ENCODE measurements at places on chromosomes 3 and 15.

GRCh38 chr3:36257158-36257852 lies 123.0 kb upstream of the STAC start:
- DNase-seq: no peak

DNA sequence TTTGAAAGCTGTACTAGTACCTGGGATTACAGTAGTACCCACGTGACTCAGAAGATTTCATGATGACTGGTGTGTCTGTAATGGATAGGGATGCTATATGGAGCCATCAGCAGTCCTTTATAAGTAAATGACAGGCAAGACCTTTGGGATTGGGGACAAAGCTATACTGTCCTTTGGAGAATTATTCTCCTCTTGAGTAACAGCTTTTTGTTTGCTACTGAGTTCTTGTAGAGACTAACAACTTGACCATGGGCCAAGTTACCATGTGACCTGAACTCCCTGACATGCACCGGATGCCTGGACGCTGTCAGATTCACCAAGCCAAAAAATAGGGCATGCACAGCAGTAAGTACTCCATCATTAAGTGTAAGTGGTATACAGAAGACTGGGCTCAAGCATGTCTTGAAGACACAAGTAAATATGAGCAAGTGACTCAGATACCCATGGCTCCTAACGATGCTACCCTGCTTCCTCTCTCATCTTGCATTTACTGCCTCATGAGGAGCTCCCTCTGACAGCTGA lies 12.9 kb downstream of the SEC11A start:
- no peak for DNase-seq

- no peak for DNase-seq
Observed at GRCh38 chr15:34729056-34729455, 25.7 kb downstream of the GJD2 start.

DNA sequence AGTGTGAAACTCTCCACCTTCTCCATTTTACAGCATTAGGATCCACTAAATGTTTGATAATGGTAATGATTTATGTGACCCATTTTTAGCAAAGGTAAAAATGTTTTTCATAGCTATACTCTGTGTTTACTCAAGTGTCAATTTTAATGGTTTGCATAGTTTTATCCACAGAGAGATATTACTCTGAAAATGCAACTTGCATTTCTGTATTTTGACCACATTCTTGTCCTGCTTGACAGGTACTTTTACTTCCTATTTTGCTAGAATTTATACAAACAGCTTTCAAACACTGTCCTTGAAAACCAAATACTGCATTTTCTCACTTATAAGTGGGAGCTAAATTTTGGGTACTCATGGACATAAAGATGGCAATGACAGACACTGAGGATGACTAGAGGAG lies 62.9 kb downstream of the SERPINI1 start:
- no peak for DNase-seq

- no peak for DNase-seq
Observed at GRCh38 chr3:30630238-30631030, 24.0 kb downstream of the TGFBR2 start.

GRCh38 chr3:195005251-195005620 lies 265.7 kb downstream of the XXYLT1 start:
- DNase-seq: no peak

DNA sequence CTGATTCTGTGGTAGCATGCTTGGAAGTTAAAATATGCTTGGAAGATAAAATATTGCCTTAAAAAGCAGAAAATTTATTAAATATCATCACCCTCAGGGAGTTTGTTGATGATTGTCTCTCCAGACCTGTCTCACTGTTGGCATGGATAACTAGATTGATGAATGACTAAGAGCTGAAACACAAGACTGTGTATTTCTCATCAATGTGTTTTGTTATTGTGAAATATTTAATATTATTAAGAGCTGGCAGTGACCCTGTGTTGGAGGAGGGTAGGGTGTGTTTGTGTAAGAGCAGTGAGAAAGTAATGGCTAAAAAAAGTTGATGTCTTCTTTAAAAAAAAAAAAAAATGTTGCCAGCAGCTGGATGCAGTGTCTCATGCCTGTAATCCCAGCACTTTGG lies 82.2 kb downstream of the ITPR1 start:
- DNase-seq: no peak

- peak; percentile 70 for DNase-seq
Observed at GRCh38 chr15:39598186-39598850, 17.4 kb downstream of the THBS1 start.

DNA sequence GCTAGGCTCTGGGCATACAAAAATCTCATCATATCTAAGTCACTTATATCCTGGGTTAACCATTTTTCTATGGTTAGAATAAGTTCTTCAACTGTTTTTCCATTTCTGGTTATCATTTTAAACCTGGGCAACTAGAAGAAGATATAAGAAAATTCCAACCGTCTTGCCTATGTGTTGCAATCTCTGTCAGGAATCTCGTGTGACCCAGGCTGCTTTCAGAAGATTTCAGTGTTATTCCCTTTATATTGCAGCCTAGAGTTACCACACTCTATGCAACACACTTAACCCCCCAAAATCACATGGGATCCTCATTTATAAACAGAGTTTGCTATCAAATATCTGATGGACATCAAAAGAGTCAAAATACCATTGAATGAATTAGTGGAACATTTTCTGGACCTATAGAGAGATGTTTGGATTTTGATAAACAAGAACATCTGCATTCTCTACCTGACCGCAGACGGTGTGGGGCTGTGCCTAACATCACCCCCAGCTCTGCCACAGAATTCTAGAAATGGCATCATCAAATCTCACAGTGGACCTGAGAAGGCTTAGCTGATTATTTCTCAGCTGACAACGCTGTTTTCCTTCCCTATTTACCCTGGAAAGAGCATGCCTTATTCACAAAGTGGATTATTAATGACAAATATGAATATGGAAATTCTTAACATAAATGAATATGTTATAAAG lies 515.7 kb downstream of the NTRK3 start:
- DNase-seq: no peak

GRCh38 chr3:129021140-129021551 lies 20.0 kb downstream of the EFCC1 start:
- no peak for DNase-seq

DNA sequence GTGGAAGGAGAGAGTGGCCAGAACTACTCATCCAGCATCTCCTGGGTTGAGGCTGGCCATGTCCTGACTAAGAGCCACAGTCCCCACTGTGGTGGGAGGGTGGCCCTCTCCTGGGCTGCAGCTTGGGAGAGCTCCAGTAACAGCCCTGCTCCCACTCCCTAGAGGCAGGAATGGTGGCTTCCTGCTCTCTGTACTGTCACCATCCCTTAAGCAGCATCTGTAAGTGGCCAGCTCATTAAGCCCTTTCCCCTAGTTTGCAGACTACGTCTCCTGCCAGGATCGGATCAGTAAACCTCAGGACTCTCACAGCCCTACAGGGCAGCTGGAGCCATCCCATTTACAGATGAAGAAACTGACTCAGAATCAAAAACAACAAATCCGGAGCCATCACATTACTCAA lies 30.5 kb downstream of the DNAJB8 start:
- DNase-seq: no peak

DNA sequence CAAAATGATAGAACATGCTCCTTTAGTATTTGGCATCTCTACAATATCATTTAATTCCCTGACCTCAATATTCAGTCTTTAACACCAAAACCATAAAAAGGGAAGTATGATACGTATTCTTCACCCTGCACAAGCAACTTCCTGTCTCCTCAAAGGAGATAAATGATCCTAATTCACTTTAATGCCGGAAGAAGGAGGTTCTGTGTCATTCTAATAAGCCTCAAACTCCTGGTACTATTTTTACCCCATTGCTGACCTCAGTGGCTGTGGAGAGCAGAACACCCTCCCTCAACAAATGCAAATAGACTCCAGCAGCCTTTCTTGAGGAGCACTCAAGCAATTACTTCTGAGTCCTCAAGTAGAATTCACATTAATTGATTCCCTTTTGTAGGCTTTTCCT lies 173.3 kb downstream of the TMEM108 start:
- DNase-seq: peak; percentile 17

DNA sequence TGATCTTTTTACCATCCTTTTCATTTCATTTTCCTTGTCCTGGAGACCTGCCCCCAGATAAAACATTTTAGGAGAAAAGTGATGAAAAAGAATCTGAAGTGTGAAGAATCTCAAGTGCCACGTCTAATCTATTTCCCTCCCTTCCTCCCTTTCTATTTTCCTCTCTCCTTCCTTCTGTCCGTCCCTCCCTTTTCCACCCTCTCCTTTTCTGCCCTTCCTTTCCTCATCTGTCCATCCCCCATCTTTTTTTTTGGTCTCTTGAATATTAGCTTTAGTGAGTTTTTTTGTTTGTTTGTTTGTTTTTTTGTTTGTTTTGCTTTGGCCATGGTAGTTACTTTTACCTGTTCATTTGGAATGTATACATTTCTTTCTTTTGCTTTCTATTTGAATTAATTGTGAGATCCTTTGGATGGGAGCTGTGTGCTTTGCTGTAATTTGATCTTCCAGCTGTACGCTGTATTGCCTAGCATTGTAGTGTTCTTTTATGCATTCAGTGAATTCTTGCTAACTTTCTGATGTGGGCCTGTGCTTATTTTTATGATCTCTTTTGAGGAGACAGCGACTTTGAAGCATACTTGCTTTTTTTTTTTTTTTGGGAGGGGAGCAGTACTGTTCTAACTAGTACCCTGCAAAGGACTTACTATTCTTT lies 19.2 kb downstream of the CDIN1 start:
- DNase-seq: peak; percentile 45

DNA sequence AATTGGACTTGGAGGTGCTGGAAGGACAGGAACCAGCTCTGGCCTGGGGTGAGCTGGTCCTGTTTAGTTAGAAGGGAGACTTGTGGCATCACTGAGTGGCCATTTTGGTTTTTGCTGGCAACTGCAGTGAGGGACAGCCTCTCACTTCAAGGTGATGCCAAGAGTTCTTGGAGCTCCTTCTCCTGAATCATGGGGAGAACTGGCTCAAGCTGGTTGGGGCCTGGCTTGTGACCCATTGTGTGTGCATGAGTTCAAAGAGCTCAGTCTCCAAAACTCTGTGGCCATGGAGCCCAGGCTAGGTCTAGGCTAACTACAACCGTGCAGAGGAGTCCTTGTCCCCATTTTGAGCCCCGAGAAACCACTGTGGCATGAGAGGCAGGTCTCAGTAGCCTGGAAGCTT lies 60.1 kb upstream of the ZNF148 start:
- DNase-seq: no peak

DNA sequence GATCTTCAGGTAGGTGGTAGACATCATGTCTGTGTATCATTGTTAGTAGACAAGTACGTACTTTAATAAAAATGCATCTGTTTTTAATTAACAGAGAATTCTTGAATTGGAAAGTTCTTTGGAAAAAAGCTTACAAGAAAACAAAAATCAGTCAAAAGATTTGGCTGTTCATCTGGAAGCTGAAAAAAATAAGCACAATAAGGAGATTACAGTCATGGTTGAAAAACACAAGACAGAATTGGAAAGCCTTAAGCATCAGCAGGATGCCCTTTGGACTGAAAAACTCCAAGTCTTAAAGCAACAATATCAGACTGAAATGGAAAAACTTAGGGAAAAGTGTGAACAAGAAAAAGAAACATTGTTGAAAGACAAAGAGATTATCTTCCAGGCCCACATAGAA lies 149.1 kb upstream of the LRRFIP2 start:
- no peak for DNase-seq

DNA sequence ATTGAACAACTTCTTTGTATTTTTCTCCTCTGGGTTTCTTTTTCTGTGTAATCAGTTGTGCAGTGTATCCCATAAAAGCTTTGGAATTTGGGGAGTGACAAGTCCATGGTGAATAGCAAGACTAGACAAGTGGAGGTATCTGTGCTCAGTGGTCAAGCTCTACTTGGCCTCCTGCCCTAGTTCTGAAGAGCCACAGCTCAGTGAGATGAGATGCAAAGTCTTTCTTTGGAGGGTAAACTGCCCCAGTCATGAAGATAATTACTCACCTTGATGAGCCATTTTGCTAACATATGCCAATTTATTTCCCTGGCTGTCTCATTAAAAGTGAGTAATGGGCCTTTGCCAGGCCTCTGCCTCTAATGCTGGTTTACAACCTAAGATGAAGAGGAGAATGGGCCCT lies 271.2 kb upstream of the TRIM42 start:
- DNase-seq: no peak

GRCh38 chr3:142467768-142468167 lies 19.9 kb upstream of the XRN1 start:
- DNase-seq: no peak

DNA sequence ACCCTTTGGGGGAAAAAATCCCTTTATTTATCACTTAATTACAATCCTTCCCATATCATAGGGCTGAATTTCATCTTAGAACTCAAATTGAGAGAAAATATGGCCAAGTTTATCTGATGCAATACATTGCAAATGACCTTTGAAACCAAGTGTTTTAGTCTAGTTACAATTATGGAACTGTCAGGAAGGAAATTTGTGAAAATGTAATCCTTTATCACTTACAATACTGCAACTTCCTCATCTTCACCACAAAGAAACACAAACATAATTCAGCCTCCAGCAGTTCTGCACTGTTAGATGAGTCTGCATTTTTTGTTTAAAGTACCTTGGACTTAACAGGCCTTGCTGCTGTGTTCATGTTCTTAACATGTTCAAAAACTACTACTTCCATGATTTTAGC lies 4.6 kb downstream of the CCPG1 start:
- peak; percentile 44 for DNase-seq

DNA sequence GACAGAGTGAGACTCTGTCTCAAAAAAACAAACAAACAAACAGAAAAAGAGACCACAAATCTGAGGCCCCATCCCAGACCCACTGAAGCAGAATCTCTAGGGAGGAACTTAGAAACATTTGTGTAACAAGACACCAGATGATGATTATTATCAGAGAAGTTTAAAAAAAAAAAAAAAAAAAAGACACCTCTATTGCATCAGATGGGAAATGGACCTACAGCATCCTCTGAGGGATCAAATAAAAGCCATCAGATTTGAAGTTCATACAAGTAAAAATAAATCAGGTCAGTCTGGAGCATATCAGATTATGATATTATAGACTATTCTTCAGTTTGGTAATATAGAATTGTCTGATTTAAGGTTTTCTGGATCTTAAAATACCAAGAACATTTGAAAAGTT lies 21.9 kb upstream of the LIPC start:
- DNase-seq: no peak

- DNase-seq: no peak
Observed at GRCh38 chr3:31754575-31755278, 222.0 kb downstream of the STT3B start.

- peak; percentile 36 for DNase-seq
Observed at GRCh38 chr3:57755368-57755675, 787 bp upstream of the SLMAP start.

GRCh38 chr3:184683900-184684560 lies 27.8 kb downstream of the MAGEF1 start:
- DNase-seq: no peak

GRCh38 chr3:76065964-76066363 lies 280.6 kb upstream of the ZNF717 start:
- peak; percentile 27 for DNase-seq

DNA sequence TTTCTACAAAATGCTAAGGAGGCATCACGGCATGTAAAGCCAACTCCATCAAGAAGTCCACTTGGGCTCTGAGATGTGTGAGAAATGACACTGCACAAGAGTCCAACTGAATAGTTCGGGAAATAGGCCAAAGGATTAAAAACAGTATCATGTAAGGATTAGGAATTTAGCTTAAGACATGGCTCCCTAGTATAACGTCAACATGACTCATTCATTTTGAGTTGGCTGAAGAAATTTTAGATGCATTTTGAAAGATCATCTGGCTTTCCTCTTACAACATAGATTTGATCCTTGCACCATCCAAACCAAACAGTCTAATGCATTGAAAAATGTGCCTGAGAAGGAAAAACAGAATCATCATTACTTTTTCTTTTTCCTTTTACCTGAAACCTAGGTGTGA lies 109.3 kb upstream of the MME start:
- DNase-seq: peak; percentile 93

All from fibroblast of skin of abdomen (primary cell).